NCI-H1694 (cell line): ENCODE measurements at places on chromosomes 3 and 15.

GRCh38 chr3:158531334-158531733 is 39.7 kb upstream of the MLF1 start:
- no peak for DNase-seq

- no peak for DNase-seq
Measured at GRCh38 chr3:12394569-12395271, 89.6 kb upstream of the TSEN2 start.

GRCh38 chr3:44198284-44199269 is 43.1 kb upstream of the TOPAZ1 start:
- DNase-seq: peak; percentile 23

GRCh38 chr15:83323296-83323711 is 38.8 kb upstream of the BNC1 start:
- DNase-seq: no peak

- peak; percentile 90 for DNase-seq
Measured at GRCh38 chr3:178084938-178085816, 451.1 kb upstream of the KCNMB2 start.

- no peak for DNase-seq
Measured at GRCh38 chr3:111617912-111618601, 22.9 kb upstream of the ZBED2 start.

GRCh38 chr3:198081421-198081844 is 121.4 kb downstream of the LMLN start:
- DNase-seq: no peak

DNA sequence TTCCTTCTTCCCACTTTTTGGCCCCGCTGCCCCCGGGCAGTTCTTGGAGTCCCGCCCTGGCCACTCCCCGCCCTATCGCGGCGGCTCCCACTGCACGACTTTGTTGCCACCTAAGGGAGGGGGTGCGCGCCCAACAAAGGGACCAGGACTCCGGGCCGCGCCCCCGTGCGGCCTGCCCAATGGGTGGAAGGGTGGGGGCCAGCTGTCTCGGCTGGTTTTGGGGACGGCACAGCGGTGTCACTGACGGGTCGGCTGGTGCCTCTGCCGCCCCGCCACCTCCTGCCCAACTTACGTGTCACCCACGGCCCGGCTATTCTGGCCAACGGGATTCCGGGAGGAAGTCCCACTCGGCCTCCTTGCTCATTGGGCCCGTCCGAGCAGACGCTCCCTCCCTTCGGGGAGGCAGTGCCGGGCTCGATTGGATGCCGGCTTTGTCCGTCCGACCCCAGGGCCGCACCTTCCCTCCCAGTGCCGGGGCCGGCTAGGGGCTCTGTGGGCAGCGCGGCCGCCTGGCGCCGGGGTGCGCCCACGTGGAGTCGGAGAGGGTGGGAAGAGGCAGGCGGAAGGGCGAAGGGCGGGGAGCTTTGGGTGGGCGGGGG is at the start of gene GOLIM4:
Gene GOLIM4 (minus strand): TSS at position 314 of the 599 bp plus-strand sequence. CDS start 639 bp downstream, outside the sequence.
- peak; percentile 83 for DNase-seq

DNA sequence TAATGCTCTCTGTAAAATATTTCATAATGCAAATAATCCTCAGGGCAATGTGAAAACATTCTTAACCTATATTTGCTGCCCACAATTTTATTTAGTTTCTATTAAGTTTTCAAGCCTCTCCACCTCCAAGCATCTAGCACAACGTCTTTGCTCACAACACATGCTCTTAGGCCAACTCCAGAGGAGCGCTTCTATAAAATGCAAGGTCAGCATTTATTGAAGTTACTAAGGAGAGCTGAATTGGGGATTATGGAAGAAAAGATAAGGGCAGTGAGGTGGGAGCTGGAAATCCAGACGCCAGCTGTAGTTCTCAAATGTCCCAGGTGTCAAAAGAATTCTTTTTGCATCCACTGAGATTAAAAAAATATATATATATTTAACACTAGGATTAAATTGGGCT is 996 bp downstream of the RABL3 start:
- DNase-seq: no peak

DNA sequence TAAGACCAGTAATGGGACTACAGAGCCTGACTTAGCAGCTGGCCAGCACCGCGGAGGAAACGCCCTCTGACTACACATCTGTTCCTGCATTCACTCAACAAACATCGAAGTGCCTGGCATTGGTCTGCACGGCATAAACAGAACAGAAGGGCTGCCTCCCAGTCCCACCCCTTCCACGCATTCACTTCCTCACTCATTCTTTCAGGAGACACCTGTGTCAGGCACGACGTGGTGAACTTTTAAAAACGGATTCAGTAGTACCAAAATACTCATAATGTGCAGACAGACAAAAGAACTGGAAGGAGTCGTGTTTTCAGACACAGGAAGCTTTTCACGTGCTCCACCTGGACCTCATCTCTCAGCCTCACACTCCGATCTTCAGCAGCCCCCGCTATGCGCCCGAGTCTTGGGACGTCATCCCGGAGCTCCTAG is 123.3 kb downstream of the XXYLT1 start:
- DNase-seq: no peak

- no peak for DNase-seq
Measured at GRCh38 chr15:55992769-55993110, 672 bp downstream of the NEDD4 start.
